ENCODE measurements at places on chromosomes 6 and 20.

DNA sequence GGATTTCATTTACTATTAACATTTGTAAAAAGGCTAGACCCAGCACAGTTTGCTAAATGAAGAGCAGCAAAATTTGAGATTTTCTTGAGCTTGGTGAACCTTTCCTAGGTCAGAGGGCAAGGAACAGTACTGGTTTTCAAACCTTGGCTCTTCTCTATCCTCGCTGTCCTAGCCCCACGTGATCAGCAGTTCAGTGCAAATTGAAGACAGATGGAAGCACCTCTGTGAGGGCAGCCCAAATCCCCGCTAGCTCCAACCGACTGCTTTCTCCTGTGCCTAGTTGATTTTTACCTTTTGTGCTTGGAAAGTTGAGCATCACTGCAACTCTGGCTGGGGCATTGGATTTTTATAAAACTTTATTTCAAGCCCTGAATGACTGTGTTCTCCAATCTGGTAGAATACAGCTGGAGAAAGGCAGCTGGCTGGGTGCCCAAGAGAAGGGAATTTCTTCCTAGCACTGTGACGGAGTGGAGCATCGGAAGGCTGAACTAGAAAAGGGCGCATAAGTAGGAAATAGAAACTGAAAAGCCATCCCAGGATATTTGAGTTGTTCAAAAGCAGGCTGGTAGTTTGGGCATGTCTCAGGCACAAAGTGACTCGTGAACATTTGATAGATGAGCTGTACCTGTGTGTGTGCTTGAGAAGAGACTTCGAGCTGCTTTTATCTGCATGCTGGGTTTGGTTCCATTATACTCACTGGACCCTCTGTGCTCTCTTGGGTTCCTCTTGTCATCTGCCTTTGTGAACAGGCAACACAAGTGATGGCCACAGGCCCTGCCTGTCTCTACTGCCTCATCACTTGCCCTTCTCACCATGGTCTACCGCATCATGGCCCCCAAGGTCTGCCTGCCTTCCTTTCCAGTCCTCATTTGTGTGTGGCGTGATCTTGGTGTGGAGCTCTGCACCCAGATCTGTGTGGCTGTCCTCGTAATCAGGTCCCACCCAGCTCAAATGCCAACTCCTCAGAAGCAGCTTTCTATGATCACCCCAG, 2.3 kb downstream of the RNF114 start:
- no peak for DNase-seq

- DNase-seq = no peak
Measured at GRCh38 chr20:50126662-50127061, 13.7 kb upstream of the UBE2V1 start.

- DNase-seq = no peak
Measured at GRCh38 chr20:7146552-7147219, 379.2 kb downstream of the BMP2 start.

GRCh38 chr6:120588424-120588823, 745.9 kb downstream of the TBC1D32 start:
- DNase-seq = no peak

- peak; percentile 13 for DNase-seq
Measured at GRCh38 chr6:170347091-170347490, 40.5 kb downstream of the FAM120B start.

- peak; percentile 27 for DNase-seq
Measured at GRCh38 chr20:50510706-50511542, 741 bp downstream of the PTPN1 start.

- no peak for DNase-seq
Measured at GRCh38 chr6:126127659-126128058, 141.3 kb downstream of the TRMT11 start.

- no peak for DNase-seq
Measured at GRCh38 chr6:82142524-82142923, 105.0 kb downstream of the IBTK start.

- DNase-seq = no peak
Measured at GRCh38 chr6:22064558-22064957, 232.3 kb downstream of the PRL start.

DNA sequence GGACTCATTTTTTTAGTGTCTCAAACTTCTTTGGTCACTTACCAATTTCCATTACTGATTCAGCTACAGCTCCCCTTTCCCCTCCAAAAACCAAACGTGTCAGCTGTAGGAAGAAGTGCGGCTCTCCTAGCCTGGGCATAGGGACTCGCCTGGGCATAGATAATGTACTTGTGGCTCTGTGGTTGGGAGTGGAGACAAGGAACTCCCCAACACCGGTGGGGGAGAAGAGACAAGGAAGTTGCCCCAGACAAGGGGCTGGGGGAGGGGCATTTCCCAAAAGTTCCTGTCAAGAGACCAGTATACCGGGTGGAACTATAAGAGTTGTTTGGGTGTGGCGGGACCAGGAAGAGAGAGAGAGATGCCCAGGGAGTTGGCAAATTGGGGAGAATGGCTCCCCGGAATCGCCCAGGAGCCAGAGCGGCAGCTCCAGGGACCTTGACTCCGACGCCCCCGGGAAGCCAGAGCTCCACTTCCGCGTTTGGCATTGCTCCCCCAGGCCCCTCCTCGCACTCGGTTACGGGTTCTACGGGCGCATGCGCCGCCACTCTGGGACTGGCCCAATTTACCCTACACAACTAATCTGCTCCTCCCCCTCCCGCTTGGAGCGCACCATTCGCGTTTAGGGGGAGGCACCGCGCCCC, 871 bp upstream of the ZFAND3 start:
- peak; percentile 96 for DNase-seq

DNA sequence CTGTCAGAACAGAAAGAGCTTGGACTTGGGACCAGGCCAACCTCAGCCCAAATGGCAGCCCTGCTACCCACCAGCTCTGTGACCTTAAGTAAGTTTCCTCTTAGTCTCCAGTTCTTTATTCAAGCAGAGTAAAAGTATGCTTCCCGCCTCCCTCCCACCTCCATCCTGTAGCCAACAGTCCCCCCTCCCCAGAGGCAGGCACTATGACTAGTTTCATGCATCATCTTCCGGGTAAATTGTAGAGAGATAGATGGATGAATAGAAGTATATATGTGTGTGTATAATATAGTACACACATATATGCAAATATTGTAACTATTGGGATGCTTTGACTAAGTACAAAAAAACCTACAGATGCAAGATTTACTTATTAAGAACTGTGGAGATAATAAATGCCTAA, 39.5 kb upstream of the B4GALT5 start:
- DNase-seq = no peak

DNA sequence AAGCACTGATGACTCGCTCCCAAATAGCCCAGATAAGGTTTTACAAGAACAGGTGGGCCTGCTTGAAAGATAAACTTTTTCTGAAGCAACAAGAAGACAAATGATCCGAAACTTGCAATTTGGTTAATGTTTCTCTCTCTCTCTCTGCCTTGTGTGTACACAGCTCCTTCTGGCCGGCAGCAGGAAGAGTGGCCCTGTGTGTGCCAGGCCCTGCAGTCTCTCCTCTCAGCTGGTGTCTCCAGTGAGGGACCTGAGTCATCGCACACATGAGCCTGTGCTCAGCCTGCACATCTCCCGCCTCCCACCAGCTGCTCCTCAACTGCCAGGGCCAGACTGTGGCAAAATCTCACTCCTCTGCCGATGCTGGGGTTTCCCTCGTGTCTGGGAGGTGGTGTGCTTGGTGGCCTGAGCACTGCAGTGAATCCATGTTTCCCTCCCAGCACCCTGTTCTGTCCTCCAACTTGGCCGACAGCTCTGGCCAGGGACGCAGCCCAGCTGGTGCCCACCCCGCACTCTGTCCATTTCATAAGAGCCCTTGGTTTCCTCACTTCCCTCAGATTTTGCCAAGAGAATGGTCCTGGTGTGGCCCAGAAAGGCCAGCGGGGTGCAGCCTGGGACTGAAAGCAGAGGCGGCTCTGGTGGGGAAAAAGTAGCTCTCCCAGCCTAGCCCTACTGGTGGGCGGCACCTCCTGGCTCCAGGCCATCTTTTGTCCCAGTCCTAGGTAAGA, 49.4 kb downstream of the ERMARD start:
- peak; percentile 29 for DNase-seq

GRCh38 chr6:43276577-43277305, 21.3 kb upstream of the SLC22A7 start:
- no peak for DNase-seq

DNA sequence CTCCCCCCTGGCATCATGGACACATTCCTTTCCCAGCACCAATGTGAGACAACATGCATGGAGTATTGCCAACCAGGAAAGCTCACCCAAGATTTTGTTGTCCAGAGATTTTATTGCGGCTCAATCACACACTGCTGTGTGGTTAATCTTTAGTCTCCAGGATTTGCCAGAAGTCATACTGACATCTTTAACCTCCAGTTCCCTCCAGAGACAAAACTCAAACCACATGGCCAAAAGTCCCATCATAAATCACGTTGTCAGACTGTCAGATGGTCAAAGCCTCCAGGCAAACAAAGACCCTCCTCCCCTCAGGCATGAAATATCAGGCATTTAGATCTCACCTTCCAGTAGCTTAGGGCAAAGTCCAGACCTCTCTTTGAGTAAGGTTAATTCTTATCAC, 97.3 kb upstream of the OPRM1 start:
- no peak for DNase-seq

GRCh38 chr6:133705066-133705465, 183.8 kb upstream of the TCF21 start:
- no peak for DNase-seq

DNA sequence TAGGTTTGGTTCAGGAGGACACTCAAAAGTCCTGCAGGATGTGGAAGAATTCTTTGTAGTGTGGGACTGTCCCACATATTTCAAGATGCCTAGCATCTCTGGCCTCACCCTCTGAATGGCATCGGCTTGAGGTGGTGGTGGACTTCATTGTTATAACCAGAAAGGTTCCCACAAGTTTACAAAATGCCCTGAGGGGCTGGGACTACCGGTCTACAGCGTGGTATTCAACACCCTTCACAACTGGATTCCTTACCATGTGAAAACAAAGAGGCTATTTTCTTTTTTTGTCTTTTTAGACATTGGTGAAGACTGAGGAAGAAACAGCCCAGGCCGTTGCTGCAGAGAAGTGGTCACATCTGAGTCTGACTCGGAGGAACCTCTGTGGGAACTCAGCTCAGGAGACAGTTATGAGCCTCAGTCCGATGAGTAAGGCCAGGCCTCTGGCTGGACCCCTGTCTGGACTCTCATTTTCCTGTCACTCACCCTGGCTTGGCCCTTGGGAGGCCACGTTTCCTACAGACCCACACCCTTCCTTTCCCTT, 15.2 kb downstream of the PGBD1 start:
- DNase-seq = no peak

DNA sequence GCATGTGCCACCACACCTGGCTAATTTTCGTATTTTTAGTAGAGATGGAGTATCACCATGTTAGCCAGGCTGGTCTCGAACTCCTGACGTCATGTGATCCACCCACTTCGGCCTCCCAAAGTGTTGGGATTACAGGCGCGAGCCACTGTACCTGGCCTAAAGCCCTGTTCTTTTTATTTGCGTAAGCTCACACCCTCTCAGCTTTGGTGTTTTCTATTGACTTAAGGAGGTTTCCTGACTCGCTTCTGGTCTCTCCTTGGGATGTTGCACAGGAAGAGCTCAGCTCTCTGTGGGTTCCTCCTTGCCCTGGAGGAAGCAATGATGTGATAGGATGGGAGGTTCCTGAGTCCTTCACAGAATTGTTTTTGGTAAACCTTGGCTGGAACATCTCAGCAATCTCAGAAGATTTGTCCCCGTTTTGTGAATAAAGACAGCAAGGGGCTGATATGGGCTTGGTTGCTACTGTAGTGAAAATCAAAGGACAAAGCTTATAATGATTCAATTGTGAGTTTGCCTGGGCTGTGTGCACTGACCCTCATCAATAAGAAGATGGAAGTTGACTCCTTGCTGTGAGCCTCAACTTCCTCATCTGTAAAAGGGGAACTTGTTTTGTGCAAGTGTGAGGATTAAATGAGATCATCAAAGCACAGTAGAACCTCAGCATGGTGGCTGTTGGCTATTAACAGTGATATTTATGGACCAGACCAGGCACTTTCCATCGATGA, 27.0 kb downstream of the TOX2 start:
- DNase-seq = no peak
